Uterus (tissue), 4 donors: ENCODE measurements at places on chromosomes 7 and 10. TPM values are rescaled to one million over a fixed set of nuclear protein-coding genes. Genes with fewer than 3 reads are reported as not detected.
A peak's percentile ranks its signal among the peaks of the same experiment; 100 is the strongest.

DNA sequence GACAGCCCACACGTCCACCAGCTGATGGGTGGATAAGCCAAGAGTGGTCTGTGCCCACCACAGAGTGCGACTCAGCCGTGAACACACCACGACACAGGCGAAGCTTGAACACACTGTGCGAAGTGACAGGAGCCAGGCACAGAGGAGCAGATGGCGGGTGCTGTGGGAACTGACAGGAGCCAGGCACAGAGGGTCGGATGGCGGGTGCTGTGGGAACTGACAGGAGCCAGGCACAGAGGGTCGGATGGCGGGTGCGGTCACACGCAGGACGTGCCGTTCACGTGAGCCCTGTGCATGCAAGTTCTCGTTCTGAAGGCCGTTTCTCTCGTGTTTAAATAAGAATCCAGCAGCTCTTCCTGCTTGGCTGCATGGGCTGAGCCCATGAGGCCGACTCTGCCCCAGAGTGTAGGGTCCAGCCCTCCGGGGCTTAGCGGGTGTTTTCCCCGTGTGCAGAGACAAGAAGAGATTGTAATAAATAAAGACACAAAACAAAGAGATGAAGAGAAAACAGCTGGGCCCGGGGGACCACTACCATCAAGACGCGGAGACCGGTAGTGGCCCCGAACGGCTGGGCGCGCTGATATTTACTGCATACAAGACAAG lies 5.9 kb upstream of the ADAP1 start:
- no peak for DNase-seq

DNA sequence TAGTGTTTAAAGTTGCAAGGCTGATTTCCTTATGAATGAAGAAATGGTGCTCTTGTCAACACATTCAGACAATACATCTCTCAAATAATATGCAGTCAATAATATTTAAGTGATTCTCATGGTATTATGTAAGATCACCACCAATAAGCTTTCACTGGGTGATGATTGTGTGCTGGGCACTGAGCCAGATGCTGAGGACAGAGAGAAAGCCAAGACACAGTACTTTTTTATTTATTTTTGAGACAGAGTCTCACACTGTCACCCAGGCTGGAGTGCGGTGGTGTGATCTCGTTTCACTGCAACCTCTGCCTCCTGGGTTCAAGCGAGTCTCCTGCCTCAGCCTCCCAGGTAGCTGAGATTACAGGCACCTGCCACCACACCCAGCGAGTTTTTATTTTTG lies 130.6 kb upstream of the LSM8 start:
- no peak for DNase-seq

DNA sequence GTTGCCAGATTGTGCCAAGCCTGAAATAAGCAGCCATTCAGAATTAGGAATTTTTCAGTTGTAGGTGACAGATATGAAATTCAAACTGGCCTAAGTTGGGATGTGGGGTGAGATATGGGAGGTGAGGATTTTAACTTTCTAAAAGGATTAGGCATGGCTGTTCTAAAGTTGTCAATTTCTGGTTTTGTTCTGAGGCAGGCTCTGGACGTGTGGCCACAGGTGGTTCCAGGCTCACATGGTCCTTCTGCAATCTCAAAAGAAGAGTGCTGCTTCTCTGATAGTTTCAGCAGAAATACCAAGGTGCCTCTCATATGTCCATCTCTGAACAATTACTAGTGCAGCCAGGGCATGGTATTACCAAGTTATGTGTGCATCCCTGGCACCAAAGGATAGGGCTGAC lies 21.4 kb downstream of the EFCAB10 start:
- DNase-seq: no peak

The CADPS2 gene
- total RNA-seq: 37.1 TPM

DNA sequence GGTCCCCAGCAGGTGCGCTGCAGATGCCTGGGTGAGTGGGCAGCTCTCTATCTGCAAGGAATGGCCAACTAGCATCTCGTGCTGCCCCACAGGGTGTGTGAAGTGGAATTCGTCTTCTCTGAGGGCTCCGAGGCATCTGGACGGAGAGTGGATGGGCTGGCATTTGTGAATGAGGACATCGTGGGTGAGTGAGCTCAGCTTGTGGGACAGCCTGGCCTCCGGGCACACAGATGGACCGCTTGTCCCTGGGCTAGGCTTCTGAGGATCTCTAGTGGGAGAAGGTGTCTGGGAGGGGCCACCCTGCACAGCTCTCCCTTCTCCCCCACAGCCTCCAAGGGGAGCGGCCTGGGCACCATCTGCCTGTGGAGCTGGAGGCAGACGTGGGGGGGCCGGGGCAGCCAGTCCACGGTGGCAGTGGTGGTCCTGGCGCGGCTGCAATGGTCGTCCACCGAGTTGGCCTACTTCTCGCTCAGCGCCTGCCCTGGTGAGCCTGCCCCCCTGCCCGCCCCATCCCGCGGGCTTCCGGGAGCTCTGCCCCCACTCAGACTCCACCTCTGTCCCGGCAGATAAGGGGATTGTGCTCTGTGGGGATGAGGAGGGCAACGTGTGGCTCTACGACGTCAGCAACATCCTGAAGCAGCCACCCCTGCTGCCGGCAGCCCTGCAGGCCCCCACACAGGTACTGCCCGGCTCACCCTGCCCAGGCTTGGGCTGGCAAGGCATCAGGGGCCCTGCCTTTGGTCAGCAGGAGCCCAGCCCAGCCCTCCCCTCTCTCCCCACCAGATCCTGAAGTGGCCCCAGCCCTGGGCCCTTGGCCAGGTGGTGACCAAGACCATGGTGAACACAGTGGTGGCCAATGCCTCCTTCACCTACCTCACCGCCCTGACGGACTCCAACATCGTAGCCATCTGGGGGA lies 6.3 kb downstream of the POLR2J start:
- no peak for DNase-seq

- DNase-seq: no peak
Observed at GRCh38 chr10:91653219-91653870, 20.5 kb upstream of the PPP1R3C start.

DNA sequence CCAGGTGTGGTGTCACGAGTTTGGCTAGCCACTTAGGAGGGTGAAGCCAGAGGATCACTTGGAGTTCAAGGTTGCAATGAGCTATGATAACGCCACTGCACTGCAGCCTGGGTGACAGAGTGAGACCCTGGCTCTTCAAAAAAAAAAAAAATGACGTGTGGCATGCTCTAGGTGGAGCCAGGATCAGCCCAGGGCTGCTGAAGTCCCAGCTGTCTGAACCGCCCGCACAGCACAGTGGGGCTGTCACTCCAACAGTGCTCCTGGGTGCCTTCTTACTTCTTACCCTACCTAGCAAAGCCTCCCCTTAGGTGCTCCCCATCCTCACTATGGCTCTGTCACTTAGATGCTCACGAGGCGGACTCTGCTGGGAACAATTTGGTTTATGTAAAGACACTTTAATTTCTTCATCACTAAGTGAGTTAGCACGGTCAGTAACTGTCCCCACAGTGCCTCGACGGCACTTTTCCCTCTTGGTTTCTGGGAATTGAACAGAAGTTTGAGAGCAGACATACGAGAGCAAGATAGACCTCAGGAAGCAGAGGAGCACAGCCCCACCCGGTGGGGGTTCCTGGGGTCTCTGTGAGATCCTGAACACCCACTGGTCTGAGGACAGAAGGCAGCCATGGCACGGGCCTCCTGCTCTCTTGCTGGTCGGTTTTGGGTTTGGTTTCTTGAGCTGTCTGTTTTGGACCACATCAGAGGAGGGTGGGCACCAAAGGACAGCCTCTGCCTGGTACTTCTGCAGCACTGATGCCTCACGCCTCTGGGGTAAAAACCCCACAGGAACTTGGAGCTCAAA lies 66.2 kb upstream of the BTBD16 start:
- no peak for DNase-seq

The MKLN1 gene
- 52.9 TPM for total RNA-seq

- DNase-seq: peak; percentile 15
Observed at GRCh38 chr7:52758356-52758755, 277.1 kb upstream of the POM121L12 start.

DNA sequence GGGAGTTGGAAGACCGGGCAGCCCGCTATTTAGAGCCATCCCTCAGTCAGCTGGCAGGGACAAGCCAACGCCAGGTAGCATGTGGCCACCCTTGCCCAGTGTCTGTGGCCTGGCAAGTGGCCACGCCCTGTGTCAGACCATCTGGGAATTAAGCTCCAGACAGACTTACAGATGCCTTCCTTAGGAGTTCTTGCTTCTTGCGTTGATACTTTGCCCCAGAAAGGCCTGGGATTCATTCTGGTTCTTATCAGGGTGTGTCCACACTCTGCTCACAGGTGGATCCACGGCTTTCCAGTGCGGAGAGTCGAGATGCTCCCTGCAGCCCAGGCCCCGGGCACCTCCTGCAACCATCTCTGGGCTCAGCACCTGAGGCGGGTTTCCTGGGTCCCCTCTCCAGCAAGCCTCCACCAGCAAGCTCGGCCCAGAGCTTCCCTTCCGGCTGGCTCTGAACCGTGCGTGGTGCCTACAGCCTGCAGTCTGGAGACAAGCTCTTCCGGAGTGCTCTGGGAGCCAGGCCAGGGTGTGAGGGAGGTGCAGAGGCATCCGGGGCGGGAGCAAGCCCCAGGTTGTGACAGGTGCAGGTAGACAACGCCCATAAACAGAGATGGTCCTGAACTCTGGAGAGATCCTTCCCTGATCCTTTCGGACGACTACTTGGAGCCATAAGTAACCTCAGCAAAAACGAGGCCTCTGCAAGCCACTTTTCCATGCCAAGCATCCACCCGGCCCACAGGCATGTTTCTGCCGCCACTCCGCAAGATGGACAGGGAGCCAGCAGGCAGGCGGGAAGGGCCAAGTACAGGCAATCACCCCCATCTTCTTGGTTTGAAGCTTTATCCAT lies 32.3 kb upstream of the PPIF start:
- no peak for DNase-seq

DNA sequence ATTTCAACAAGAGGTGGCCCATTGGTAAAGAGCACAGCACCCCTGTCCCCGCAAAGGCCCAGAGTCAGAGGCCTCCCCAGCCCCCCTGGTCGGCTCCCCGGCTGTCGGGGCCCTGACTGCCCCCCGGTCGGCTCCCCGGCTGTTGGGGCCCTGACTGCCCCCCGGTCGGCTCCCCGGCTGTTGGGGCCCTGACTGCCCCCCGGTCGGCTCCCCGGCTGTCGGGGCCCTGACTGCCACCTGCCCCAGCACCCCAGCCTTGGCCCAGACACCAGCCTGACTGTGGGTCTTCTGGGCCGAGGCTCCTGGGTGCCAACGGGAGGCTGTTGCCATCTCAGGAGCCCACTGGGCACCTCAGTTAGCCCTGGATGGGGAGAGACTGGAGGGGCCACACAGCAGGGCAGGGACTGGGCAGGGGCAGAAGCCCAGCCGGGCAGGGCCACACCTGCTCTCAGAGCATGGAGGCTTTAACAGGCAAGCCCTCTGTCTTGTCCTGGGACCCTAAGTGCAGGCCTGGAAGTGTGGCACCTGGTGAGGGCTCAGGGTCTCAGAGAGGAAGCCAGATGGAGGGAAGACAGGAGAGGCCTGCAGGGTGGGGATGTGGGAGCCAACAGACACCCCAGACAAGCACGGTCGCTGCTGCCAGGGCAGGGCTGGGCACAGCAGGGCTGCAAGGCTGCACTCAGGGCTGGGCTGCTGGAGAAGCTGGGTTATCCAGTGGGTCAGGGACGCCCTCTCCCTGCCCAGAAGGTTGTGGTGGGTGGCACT lies 56.5 kb downstream of the JAKMIP3 start:
- no peak for DNase-seq

The GHRHR gene
- total RNA-seq: not detected

GRCh38 chr7:69002416-69002815 lies 595.9 kb upstream of the AUTS2 start:
- DNase-seq: no peak

DNA sequence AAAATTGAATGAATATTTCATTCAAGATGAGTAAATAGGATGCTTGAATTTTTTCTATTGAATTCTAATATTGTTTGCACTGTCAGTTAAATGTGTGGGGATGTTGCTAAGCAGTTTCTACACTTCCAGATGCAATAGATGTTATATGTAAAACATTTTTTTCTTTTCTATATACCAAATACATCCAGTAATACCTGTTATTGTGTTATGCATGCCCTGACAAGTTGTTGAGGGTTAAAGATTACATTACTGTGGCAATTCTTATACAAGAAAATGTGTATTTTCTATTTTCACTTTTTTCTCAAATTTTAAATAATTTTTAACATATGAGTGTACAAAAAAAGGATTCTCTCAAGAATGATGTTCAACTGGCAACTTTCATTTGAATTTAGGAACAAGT lies 713.9 kb downstream of the GATA3 start:
- DNase-seq: no peak
